NCI-H345 (cell line): ENCODE measurements at places on chromosomes 5 and 9.
A peak's percentile ranks its signal among the peaks of the same experiment; 100 is the strongest.

DNA sequence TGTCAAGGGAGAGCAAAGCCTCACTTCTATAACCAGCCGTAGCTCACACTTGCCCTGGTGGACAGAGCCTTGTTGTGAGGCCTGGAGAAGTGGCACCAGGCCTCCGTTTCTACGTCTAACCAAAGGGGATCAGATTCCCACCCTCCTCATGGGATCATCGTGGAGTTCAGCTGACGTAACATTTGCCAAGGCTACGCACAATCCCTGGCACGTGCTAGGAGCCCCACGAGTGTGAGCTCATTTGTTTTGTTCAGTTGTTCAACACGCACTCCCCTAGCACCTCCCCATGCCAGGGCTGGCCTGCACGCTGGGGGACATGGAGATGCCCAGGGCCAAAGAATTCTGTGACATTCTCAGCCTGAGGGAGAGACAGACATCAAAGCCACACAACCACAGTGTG lies 23.1 kb downstream of the ADGRD2 start:
- no peak for DNase-seq

DNA sequence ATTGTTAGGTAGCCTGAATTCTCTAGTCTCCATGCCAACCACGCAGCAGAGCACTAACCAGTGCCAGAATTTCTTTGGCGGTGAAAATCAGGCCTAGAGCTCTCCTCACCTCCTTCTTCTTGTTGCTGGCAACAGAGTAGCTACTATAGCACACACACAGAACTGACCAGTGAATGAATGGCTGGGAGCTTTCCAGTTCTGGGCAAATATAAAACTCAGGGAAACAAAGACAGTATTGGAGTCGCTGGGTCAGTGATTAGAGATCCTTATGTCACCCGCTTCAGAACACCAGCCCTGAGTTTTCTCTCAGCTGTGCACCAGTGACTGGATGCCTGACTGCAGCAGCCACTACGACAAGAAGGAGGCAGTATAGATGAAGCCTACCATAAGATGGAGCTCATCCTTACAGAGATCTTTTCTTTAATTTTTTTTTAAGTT lies 26.9 kb upstream of the FEM1C start:
- no peak for DNase-seq

DNA sequence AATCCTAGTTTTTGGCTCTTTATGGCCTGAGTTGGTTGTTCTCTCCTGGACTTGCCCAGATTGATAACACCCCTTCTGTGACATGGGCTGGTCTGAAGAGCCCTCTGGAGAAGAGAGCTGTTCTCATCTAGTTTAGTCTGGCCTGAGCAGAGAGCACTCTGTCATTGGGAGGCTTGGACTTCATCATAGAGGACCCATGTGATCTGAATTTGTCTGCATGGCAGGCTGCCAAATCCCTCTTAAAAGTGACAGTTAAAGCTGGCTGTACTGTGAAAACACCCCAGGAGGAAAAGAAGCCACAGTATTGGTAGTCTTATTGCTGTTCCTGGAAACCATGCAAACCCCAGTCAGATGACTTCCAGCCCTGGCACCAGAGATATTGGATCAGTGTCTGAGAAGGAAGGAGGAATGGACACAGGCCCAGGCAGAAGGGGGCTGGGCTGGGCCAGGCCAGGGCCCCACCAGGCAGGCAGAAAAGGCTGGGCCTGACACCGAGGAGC lies 3.7 kb upstream of the WDR31 start:
- DNase-seq, result peak; percentile 98

DNA sequence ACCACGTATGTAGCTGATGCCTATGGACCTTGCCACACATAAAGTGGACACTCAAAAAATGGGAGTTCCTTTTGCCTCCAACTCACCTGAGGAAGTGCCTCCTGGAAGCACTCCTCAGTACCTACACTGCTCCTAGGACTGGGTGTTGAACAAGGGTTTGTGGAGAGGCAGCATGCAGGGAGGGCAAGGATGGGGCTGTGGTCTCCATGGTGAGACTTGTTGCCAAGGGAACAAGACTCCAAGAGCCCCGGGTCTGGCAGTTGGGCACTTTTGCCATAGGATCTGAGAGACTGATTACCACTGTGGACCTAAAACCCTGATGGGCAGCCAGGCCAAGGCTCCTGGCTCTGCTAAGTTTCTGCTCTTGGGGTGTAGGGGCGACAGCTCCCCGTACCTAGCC lies 6.9 kb upstream of the NR5A1 start:
- no peak for DNase-seq

- DNase-seq, result no peak
Measured at GRCh38 chr5:179319741-179320281, 25.4 kb downstream of the ADAMTS2 start.

DNA sequence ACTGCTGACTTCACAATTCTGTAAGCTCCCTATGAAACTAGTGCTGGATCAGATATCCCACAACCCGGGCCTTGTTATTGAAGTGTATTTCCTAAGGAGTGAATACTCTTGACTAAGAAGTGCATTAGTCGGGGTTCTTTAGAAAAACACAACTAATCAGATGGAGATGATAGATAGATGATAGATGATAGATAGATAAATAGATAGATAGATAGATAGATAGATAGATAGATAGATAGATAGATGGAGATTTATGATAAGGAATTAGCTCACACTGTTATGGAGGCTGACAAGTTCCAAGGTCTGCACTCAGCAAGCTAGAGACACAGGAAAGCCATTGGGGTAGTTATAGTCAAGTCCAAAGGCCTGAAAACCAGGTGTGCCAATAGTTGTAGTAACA lies 214.6 kb upstream of the COX7C start:
- no peak for DNase-seq

- DNase-seq, result no peak
Measured at GRCh38 chr5:28648108-28648507, 1609.7 kb upstream of the CDH9 start.

DNA sequence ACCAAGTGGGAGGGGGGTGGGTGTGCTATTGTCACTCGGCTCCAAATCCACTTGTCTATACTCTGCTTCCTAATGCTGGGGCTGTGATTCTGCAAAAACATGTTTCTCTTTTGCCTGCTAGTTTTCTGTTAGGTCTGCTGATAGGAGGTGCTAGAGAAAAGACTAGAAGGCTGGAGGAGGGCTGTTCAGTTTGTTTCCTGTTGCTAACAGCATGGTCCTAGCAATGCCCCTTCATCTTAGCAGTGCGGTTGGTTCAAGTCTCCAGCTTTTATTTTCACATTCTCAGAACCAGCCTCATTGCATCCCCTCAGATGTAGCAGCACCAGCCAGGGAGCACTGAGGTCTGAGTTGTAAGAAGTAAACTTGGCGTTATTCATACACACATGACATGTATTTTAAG lies 310.2 kb downstream of the YTHDC2 start:
- no peak for DNase-seq

- DNase-seq, result no peak
Measured at GRCh38 chr5:3925022-3925421, 329.4 kb downstream of the IRX1 start.

DNA sequence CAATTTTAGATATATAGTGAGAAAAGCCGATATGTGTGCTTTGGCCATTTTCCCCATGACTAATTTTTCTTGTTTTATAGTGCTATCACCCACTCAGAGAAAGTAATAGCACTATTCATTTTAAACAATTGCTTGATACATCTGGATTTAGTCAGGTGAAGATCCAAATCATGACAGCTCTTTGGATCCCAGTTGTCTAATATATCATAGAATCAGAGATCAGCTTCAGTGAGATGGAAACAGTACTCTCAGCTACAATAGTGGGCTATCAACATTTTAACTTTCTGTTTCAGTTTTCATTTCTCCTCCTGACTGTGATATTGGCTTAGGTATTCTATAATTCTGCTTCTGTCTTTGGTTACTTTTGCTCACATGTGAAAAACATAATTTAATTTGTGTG lies 38.7 kb downstream of the VCAN start:
- no peak for DNase-seq

GRCh38 chr5:94432499-94432898 lies 185.9 kb downstream of the KIAA0825 start:
- DNase-seq, result no peak
